IPS DF 19.7 (cell line): ENCODE measurements at places on chromosomes 1 and 21.

DNA sequence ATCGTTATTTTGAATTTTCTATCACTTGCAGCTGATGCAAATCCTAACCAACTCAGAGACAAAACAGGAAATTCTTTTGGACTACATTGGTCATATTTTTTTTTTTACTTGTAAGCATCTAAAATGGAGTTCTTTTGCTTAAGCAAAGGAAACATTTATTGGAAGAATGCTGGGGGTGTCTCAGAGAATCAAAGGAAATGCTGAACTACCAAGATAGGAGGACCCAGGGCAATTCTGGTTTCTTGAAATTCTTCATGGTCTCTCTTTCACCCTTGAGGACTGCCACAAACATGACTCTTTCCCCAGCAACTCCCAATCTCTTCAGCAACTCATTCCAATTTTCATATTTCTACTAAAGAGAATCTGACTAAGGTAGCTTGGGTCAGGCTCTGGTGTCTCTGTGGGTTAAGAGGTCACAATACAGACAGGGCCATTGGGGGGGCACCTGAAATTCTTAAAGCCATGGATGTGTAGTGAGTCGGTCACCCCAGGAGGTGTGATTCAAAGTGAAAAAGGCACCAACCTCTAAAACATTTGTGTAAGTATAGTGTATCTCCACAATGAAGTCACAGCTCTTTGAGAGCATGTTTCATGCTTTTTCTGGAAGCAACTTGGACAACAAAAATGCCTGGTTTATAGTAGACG lies 171.1 kb upstream of the FGGY start:
- no peak for DNase-seq

DNA sequence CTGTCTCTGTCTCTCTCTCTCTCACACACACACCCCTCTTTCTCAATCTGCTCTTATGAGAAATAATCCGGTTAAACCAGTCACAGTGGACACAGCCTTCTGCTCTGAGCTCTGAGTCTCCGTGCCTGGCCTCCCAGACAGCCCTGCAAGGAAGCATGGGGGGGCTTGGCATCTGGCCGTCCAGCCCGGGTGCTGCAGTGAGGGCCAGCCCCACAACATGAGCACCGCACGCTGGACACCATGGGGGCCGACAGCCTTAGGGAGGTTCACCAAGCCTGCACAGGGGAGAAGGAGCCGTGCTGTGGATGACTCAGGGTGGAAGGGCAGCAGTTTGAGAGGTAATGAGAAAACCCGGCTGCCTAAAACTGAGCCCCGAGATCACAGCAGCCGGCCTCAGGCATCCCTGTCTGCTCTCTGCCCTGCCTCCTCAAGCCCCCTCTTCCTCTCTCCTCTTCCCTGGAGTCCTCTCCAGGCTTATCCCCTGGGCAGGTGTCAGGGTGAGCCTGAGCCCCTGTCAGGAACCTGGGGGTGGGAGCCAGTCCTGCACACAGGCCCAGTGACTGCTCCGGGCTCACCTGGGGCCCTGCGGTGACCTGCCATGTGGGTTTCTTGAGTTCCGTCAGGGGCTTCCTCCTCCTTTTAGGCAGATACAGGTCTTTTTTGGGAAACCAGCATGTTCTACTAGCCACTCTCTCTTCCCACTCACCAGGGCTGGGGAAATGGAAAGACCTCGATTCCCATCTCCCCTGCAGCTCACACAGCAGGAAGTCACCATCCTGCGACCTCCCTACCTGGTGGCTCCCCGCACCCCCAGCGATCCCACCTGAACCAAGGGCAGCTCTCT lies 92.8 kb downstream of the ITPKB start:
- no peak for DNase-seq

GRCh38 chr1:24089743-24090555 lies 22.0 kb downstream of the MYOM3 start:
- DNase-seq: no peak

DNA sequence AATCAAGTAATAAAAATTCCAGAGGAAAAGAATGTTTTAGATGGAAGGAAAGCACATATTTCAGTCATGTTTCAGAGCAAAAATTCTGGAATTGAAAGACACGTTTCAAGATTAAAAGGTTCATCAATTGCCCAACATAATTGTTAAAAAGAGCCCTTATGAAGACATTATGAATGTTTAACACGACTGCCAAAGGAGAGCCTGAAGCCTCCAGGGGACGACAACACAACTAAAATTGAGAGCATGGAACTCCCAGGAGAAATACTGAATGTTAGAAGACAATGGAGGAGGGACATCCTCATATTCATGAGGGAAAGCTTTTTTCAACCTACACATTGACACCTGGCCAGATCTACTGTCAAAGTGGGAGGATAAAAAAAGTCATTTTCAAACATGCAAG lies 16.0 kb downstream of the OR2T11 start:
- DNase-seq: no peak

DNA sequence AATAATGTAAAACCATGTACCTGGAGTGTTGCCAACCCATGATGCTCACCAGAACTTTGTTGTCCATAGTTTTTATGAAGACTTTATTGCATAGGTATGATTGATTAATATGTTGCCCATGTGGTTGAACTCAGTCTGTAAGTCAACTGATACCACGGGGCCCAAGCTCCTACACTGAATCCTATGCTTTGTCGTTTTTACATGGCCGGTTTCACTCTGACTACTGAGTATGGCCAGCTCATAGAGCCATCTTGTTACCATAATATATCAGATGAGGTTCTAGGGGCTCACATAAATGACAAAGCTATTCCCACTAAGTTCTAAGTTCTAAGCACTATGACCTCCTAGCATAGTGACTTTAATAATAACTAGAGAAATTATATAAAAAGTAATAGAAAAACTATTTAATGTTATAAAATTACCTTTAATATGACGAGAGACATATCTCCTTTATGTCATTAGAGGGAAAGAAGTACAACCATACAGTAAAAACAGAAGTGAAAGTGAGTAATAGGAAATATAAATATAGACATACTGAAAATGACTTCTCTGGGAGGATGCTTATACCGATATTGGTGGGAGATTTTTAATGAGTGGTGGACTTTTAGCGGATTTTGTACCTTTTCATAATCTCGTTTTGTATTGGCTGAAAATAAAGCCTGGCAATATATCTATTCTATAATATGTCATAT lies 983.4 kb upstream of the PRMT6 start:
- no peak for DNase-seq

DNA sequence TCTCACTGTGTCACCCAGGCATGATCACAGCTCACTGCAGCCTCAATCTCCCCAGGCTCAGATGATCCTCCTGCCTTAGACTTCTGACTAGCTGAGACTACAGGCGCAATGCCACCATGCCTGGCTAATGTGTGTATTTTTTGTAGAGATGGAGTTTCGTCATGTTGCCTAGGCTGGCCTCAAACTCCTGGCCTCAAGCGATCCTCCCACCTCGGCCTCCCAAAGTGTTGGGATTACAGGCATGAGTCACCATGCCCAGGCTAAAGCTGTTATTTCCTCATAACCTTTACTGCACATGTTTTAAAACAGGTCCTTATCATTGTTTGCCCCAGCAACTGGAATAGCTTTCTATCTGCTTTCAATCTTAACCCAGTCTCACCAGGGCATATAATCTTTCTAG lies 2.9 kb downstream of the SARS1 start:
- DNase-seq: no peak

DNA sequence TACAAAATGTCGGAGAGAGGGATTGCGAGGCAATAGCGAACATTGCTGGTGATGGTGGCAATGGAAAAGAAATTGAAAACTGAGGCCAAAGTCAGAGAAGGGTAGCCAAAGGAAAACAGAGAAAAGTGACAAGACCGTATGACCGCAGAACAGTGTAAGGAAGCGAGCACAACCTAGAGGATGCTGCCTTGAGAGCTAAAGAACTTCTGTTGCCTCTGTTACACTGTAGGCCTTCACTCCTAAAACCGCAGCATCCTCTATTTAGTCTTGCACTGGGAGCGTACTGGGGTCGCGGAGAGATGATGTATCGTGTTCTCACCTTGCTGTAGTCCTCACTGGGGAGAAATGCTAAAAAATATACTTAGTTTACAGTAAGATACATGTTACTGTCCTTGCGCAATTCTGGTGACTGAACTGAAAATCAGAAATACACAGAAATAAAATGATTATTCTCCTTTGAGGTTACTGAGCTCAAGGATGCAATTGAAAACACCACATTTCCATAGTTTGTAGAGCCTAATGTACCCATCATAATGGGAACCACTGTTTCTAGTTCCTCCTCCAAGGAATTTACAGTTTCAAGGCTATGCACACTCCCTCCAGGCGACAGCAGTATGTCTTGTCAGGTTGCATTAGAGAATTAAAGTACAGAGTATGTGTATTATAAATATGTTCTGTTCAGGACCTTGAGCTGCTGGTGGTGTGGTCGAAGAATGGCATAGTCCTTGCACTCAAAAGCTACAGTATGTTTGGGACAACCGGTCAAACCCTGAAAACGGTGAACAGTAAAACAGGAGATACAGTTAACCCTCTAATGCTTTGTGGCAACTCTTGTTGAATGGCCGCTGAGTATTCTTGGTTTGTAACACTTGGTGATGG lies 1.3 kb downstream of the NEK7 start:
- no peak for DNase-seq

- no peak for DNase-seq
These were observed 13.9 kb downstream of the COL9A2 start for GRCh38 chr1:40303051-40303771.

GRCh38 chr1:10510520-10511493 lies 36.1 kb downstream of the PEX14 start:
- no peak for DNase-seq

DNA sequence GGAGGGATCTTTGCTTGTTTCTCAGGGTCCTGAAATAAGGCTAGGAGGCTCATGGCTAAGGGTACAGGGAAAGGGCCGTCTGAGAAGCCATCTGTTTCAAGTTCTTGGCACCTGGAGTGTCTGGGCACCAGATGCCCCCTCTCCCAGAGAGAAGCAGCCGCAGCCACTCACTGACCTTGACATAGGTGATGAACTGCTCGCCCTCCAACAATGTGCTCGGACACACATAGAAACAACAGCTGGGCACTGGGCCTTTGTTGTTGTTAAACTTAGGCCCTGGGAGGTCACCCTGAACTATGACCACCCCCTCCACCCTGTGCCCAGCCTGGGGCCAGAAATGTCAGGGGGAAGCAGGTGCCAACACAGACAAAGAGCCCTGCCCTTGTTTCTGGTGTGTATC lies 9.2 kb upstream of the TNNI1 start:
- DNase-seq: no peak

GRCh38 chr21:38898422-38899096 lies 92.8 kb downstream of the ETS2 start:
- DNase-seq: no peak

GRCh38 chr1:36699113-36699911 lies 216.6 kb upstream of the CSF3R start:
- DNase-seq: no peak

GRCh38 chr1:179955287-179955680 lies 674 bp downstream of the CEP350 start:
- no peak for DNase-seq

DNA sequence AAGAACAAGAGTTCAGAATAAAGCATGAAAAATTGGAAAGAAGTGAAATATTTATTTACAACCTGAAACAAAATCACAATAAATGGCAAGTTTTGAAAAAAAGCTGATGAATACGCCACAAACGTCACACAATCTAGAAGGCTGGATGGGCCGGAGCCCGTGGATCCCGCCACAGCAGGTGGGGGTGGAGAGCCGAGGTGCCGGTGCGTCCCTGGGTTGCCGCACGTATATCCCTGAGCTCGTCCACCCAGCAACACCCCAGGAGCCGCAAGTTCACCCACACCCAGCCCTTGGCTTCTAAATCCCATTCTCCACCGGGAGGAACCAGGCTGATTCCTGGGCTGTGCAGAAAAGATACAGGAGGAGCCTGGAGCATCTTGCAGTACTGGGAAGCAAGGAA lies 25.6 kb upstream of the TTLL10 start:
- no peak for DNase-seq
